ENCODE measurements at places on chromosomes 1 and 21. TPM values are rescaled to one million over a fixed set of nuclear protein-coding genes. Genes with fewer than 3 reads are reported as not detected.

The DAB1 gene
- 71.6 TPM for total RNA-seq

GRCh38 chr1:149906570-149907075, 7.3 kb downstream of the BOLA1 start:
- no peak for DNase-seq

DNA sequence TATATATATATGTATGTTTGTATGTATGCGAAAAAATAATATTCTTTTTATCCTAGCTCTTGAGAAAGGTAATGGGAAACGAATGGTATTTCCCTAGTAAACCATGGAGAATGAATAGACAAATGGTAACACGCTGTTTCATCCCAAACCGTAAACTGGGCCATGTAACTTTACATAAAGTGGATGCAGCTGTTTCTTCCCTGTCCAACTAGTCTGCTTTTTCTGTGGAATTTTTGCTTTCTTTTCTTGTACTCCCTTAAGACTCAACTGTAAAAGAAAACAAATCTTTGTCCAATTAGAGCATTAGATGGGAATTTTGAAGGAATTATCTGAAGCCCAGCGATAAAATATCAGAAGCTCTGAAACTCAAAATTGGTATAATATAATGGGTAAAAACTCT, 198.1 kb downstream of the NFIA start:
- DNase-seq, result no peak

DNA sequence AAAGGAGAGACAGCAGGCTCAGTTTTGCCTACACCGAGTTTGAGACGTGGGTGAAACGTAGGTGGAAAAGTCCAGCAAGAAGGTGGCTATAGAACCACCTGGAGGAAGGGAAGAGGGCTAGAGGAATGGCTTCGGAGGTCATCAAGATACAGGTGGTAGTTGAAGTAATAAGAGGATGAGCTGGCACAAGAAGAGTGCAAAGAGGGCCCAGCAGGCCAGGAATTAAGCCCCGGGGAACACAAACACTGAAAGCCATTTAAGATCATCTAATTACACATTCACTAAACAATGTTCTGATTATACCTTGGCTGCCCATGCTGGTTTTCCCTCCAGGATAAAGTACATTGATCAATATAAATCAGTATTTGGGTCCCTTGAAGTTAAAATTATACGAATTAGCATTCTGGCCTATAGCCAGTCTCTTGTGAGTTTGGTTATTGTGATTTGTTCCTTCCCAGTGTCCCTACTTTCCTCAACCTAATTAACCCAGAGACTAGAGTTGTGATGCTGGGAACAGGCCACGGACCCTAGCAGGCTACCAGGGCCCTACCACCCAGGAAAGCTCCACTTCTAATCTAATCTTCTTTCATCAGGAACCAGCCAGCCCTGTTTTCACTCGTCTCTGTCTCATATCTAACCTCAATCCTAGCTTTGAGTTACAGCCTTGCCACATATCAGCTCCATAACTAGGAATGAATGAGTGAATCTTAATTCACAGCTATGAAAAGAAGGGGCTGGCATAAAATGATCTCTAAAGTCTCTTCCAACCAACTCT, 26.4 kb upstream of the PPP1R15B start:
- no peak for DNase-seq

The KRTAP19-1 gene
- not detected for total RNA-seq
